ENCODE measurements at places on chromosomes 7 and 10.

DNA sequence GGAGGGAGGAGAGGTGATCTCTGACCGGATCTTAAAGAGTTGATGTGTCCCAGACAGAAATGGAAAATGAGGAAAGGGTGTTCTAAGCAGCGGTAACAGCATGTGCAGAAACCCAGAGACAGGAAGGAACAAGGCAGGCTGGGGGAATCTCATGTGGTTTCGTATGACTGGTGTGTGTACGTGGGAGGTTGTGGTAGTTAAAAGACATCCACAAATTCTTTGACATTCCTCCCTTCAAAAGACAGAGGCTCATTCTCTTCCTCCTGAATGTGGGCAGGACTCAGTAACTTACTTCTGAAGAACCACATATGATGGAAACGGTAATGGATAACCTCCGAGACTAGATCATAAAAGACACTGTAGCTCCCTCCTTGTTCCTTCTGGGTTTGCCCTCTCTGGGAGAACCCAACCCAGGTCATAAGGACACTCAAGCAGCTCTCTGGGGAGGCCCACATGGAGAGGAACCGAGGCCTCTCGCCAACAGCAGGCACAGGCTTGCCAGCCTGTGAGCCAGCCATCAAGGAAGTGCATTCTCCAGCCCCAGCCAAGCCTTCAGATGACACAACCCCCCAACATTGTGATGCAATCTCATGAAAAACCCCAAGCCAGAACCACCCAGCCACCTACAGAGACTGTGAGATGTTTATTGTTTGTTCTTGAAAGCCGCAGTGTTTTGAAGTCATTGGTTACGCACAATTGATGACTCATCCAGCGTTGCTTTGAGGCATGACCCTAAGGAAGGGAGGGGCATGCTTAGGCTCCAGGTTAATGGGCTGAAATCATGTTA, 116.0 kb downstream of the SLIT1 start:
- DNase-seq, result no peak

- DNase-seq, result no peak
Observed at GRCh38 chr10:59265141-59265540, 88.7 kb downstream of the PHYHIPL start.

DNA sequence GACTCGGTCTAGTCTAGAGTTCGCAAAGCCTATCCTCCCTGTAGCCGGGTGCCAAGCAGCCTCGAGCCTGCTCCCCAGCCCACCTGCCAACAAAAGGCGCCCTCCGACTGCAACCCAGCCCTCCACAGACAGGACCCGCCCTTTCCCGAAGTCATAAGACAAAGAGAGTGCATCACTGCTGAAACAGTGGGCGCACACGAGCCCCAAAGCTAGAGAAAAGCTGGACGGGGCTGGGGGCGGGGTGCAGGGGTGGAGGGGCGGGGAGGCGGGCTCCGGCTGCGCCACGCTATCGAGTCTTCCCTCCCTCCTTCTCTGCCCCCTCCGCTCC, 622 bp upstream of the COL1A2 start:
- no peak for DNase-seq

DNA sequence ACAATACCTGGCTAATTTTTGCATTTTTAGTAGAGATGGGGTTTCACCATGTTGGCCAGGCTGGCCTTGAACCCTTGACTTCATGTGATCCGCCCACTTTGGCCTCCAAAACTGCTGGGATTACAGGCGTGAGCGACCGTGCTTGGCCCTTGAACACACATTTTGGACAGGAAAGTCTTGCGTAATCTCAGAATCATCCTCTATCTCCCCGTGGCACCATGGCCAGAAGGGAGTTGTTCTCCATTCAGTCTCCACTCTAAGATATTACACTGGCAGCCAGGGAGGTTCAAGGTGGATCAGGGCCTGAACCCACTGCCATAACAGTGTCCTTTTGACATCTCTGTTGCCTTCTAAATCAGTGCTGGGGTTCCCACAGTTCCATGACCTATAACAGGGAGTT, 29.2 kb upstream of the GALNTL5 start:
- no peak for DNase-seq

- DNase-seq, result no peak
Observed at GRCh38 chr10:14645239-14645960, 129.3 kb downstream of the FAM107B start.

- no peak for DNase-seq
Observed at GRCh38 chr7:77450054-77450453, 33.9 kb upstream of the GSAP start.

- no peak for DNase-seq
Observed at GRCh38 chr10:117204316-117204715, 7.0 kb downstream of the KCNK18 start.

- DNase-seq, result no peak
Observed at GRCh38 chr10:96236090-96236478, 35.3 kb downstream of the BLNK start.

- no peak for DNase-seq
Observed at GRCh38 chr7:7792056-7792455, 73.6 kb upstream of the RPA3 start.

DNA sequence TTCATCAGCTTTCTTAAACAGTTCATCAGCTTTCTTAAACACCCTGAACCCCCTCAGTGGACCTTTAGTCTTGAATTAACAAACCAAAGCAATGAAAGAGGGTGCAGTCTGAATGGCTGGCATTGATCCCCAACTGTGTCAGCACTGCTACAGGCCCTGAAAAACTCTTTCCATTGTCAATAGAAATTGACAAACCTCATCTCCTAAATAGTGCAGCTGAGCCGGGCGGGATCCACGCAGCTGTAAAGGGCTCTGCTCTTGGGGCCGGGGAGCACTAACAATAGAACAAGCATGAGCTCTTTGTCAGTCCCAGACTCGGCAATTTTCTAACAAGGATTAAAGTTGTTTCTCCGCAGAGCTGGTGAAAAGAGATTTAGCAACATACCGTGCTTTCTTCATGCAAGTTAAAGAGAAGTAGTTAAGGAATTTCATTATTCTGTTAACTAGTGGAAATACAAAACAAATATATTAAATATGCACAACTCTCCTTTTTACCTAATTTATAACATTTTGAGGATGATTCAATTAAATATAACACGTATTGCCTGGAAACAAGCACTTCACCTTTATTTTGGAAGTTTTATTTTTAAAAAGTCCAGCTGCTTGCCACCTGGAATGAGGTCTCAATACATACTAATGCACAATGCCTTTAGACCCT, 24.7 kb upstream of the FEZF1 start:
- no peak for DNase-seq

DNA sequence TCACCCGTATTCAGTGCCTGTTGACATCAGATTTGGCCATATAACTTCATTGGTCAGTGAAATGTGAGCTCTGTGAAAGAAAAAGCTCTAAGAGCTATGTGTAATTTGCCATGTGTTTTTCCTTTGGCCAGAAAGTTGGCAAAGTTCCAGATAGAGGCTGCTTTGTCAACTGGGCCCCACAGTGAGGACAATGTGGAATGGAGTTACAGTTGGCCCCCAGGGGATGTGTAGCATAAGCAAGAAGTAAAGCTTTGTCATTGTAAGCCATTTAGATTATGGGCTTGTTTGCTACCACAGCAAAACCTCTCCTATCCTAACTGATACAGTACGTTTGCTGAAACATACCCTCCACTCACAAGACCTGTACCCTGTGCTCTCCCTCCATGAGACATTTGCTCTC, 119.1 kb upstream of the HABP2 start:
- DNase-seq, result no peak

GRCh38 chr10:130224228-130224627, 88.0 kb downstream of the GLRX3 start:
- DNase-seq, result no peak

- no peak for DNase-seq
Observed at GRCh38 chr7:70071766-70072165, 473.5 kb downstream of the AUTS2 start.

GRCh38 chr10:120613180-120613579, 156.2 kb downstream of the PLPP4 start:
- DNase-seq, result no peak
